ENCODE measurements at places on chromosomes 1 and 21.

GRCh38 chr1:208318150-208318734, 74.1 kb upstream of the PLXNA2 start:
- no peak overlapping the region for H3K27ac ChIP-seq
- H3K36me3 ChIP-seq = no peaks in the 10 kb centered on the region
- no peak for DNase-seq
- H3K4me1 ChIP-seq = no peaks in the 10 kb centered on the region

GRCh38 chr1:231719485-231720183, 93.0 kb downstream of the DISC1 start:
- H3K4me3 ChIP-seq = no peak overlapping the region
- H3K27ac ChIP-seq = no peak overlapping the region
- no peaks in the 10 kb centered on the region for H3K4me1 ChIP-seq
- DNase-seq = no peak
- H3K36me3 ChIP-seq = no peaks in the 10 kb centered on the region

GRCh38 chr1:6444377-6444776, 19.8 kb downstream of the ESPN start:
- H3K36me3 ChIP-seq = no peaks in the 10 kb centered on the region
- H3K4me1 ChIP-seq = peaks cover 13% of the 10 kb centered on the region
- H3K27me3 ChIP-seq = no peaks in the 10 kb centered on the region
- no peak overlapping the region for H3K4me3 ChIP-seq

DNA sequence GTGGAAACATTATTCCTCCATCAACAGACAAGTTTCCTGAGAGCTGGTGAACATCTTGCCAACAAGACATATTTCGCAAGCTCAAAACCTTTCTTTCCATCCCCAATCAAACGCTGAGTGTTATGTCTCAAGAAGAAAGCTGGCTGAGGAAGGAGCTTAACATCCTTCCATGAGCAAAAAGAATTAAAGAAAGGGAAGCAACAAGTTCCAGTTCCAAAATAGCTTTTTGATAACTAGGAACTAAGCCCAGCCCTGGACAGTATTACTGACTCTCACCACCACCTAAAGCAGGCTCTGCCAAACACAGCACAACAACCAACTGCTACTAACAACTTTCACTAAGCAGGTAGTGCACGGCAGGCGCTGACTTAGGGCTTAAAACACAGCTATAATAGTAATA, 50.2 kb downstream of the CAPZB start:
- no peaks in the 10 kb centered on the region for H3K36me3 ChIP-seq
- H3K4me1 ChIP-seq = peaks cover 55% of the 10 kb centered on the region
- H3K27me3 ChIP-seq = no peaks in the 10 kb centered on the region
- DNase-seq = peak; percentile 63

GRCh38 chr1:80529546-80529945, 1271.2 kb upstream of the ADGRL2 start:
- DNase-seq = no peak
- H3K27ac ChIP-seq = no peak overlapping the region
- no peaks in the 10 kb centered on the region for H3K27me3 ChIP-seq
- H3K4me3 ChIP-seq = no peak overlapping the region
- no peaks in the 10 kb centered on the region for H3K4me1 ChIP-seq

GRCh38 chr1:34898330-34898761, 31.1 kb downstream of the DLGAP3 start:
- H3K27ac ChIP-seq = no peak overlapping the region
- no peaks in the 10 kb centered on the region for H3K27me3 ChIP-seq
- DNase-seq = no peak
- H3K36me3 ChIP-seq = no peaks in the 10 kb centered on the region
- no peaks in the 10 kb centered on the region for H3K4me1 ChIP-seq

GRCh38 chr1:172414331-172414730, 6.2 kb upstream of the C1orf105 start:
- H3K27ac ChIP-seq = no peak overlapping the region
- no peaks in the 10 kb centered on the region for H3K4me1 ChIP-seq
- no peaks in the 10 kb centered on the region for H3K27me3 ChIP-seq
- H3K36me3 ChIP-seq = no peaks in the 10 kb centered on the region
- no peak for DNase-seq
